Forelimb muscle (tissue), 1 donor: ENCODE measurements at places on chromosomes 3 and 15. TPM values are rescaled to one million over a fixed set of nuclear protein-coding genes. Genes with fewer than 3 reads are reported as not detected.

Gene CYP11A1
- polyA plus RNA-seq: 1.0 TPM

Gene ITIH1
- not detected for polyA plus RNA-seq

Gene NR2E3
- 7.4 TPM for polyA plus RNA-seq

Gene GOLGA6L1
- polyA plus RNA-seq: not detected

Gene XYLB
- 2.9 TPM for polyA plus RNA-seq

GRCh38 chr15:75023872-75024636, 664 bp downstream of the PPCDC start:
- no peak for DNase-seq

DNA sequence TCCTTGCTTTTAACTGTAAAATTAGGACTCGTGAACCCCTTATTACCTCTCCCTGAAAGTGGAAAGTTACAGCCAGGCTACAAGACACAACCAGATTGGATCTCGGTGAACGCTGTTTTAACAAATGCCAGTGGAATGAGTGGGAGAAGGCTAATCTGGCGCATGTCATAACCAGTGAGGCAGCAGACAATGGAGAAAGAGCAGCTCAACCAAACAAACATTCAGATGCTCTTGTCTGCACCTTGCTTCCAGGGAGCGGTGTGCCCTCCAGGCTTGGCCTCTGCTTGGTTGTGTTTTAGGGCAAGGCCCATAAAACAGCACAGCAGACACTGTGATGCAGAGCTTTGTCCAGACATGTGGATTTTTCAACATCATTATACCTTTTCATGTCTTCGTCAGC, 45.9 kb upstream of the ATP1B3 start:
- DNase-seq: no peak

- no peak for DNase-seq
These were observed 48.5 kb downstream of the HACD2 start for GRCh38 chr3:123536153-123536895.

DNA sequence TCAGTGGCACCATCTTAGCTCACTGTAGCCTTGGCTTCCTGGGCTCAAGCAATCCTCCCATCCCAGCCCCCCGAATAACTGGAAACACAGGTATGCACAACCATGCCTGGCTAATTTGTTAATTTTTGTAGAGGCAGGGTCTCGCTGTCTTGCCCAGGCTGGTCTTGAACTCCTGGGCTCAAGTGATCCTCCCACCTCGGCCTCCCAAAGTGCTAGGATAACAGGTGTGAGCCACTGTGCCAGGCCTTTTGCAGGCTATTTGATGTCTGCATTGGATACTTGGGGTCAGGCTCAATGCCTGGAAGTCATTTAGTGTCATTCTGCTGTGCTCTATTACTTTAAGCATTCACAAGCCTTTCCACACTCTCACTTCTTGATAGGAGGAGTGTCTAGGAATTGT, 17.6 kb downstream of the LIMD1 start:
- no peak for DNase-seq

DNA sequence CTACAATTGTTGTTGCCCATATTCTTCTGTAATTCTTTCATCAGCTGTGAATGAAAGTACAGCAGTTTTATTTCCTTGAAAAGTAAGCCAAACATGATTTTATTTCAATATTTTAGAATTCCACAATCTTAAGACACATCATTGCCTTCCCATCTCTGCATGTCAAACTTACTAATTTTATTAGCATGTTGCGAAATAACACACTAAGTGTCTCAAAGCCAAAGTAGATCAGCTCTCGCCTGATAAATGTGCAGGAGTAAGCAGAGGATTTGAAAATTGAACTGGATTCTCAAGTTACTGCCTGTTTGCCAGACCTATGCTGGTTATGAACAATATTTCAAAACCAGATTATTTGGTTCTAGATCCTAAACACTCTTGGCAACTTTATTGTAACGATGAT, 25.7 kb downstream of the TGFBR2 start:
- no peak for DNase-seq

DNA sequence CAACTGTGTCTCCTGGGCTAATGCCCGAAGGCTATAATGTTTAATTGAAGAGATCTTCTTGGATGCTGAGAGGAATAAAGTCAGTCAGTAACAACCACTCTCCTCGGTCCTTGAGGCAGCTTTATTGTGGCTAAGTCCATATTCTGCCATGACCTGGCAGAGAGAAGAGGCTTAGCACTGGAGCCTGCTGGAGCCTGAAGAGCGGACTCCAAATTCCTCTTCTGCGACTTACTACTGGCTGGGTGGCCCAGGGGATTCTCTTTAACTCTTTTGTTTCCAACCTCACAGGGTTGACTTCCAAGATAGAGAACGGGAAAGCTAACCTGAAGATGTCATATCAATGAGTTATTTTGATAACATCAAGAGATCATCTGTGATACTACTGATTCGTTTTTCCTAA, 71.1 kb downstream of the MYO1E start:
- no peak for DNase-seq

GRCh38 chr15:48966595-48967301, 3.0 kb upstream of the SHC4 start:
- no peak for DNase-seq

DNA sequence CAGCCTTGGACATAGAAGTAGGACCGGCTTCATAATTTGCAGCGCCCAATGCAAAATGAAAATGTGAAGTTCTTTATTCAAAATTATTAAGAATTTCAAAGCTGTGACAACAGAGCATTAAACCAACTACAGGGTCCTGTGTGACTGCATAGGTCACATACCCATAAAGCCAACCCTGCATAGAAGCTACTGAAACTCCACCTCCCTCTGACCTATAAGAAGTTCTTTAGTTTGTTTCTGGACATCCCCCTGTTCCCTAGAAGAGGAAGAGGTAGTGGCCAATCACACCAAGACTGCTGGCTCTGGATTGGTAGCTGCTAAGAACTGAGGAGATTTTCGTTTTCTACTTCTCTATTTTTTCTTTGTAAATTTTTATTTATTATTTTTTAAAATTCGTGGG, 9.0 kb upstream of the SELENOT start:
- DNase-seq: no peak
